ENCODE measurements at places on chromosomes 6 and 20. TPM values are rescaled to one million over a fixed set of nuclear protein-coding genes. Genes with fewer than 3 reads are reported as not detected.

DNA sequence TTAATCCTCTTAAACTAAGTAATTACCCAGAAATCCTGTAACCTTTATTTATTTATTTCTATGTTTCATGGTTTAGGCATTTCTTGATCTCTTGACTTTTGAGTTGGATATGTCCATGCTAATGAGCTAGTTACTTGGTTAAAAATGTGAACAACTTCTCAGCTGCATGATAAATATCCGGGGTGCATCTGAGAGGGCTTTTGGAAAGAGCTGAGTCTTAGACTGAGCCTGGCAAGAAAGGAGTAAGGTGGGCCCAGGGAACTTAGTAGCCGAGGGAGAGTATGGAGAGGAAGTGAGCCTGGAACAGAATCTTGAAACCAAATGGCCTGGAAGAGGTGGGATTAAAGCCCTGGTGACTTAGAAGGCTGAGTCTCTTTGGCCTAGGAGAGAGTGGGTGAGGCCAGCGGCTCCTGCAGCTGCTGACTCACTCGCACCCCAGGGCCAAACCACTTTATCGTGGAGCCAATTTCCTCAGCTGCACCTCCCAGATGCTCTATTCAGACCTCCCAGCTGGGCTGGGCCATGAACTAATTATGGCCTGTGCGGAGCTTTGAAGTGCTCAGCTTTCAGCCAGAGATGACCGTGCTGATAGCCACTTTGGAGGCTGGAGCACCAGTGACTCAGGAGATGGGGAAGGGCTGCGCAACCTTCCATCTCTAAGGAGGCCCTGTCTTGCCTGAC is 19.1 kb downstream of the TGM3 start:
- peak; percentile 93 for ATAC-seq

The TGM3 gene
- not detected for total RNA-seq

- ATAC-seq: no peak
Observed at GRCh38 chr6:142395768-142396231, 94.0 kb downstream of the ADGRG6 start.

DNA sequence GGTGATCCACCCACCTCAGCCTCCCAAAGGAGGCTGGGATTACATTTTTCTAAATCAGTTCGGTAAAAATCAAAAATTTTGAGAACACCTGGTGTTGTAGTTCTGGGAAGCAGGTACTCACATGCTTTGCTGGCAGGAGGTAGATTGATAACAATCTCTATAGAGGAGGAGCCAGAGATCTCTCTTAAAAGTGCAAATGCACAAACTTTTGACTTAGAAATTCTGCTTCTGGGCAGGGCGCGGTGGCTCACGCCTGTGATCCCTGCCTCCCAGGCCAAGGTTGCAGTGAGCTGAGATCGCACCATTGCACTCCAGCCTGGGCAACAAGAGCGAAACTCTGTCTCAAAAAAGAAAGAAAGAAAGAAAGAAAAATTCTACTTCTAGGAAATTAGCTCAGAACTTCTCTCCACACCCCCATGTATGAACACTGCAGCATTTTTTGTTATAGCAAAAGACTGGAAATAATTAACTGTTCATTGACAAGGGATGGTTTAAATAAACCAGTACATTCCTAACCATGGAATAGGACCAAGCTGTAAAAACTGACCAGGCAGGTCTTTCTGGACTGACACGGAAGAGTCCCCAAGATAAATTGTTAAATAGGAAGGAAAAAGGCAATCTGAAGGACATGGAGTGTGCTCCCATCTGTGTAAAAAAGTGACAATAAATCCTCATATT is 14.4 kb upstream of the TRIB3 start:
- ATAC-seq: no peak

The NRSN1 gene
- total RNA-seq: 4.8 TPM

The ADGRF1 gene
- 0.16 TPM for total RNA-seq

GRCh38 chr20:33418033-33418432 is 16.7 kb upstream of the CDK5RAP1 start:
- no peak for ATAC-seq

- ATAC-seq: no peak
Observed at GRCh38 chr6:509676-510075, 118.1 kb downstream of the IRF4 start.

The ENPP5 gene
- not detected for total RNA-seq

DNA sequence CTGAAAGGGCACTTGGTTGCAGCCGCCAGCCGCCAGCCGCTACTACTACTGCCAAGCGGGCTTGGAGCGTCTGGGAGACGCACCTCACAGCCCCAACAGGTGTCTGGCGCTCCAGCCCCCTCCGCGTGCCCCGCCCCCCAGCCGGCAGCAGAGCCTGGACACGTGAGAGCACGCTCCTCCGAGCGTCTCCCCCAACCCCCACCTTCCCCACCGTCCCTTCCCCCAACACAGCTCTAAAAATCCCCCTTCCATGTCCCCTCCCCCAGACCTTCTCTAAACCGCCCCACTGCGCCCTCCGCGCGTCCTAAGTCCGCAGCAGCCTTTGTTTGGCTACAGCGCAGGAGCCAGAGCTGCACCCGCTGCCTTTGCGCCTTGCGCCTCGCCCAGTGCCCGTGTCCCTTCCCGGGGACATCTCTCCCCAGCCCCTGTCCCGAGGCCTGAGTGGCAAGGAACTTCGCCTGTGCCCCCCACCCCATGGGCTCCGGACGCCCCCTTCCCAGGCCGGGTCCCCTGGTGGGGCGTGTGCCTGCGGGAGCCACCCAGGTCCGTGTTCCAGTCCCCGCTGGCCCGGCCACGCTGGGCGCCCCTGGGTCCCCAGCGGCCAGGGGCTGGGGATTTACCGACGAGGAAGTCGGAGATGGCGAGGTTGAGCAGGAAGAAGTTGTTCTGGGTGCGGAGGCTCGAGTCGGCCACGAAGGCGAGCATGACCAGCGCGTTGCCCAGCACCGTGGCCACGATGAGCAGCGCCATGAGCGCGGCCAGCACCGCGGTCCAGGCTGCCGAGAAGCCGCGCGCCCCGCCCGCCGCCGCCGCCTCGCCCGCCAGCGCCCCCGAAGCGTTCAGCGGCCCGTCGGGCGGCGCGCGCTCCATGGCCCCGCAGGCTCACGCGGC is 732 bp downstream of the HRH3 start:
- peak; percentile 47 for ATAC-seq

The ANGPT4 gene
- total RNA-seq: 0.11 TPM

The OR12D3 gene
- total RNA-seq: 0.09 TPM

The SNAI1 gene
- 1.9 TPM for total RNA-seq

The DNAAF9 gene
- total RNA-seq: 7.9 TPM

- ATAC-seq: peak; percentile 95
Observed at GRCh38 chr20:50724851-50725723, 6.3 kb upstream of the PARD6B start.

DNA sequence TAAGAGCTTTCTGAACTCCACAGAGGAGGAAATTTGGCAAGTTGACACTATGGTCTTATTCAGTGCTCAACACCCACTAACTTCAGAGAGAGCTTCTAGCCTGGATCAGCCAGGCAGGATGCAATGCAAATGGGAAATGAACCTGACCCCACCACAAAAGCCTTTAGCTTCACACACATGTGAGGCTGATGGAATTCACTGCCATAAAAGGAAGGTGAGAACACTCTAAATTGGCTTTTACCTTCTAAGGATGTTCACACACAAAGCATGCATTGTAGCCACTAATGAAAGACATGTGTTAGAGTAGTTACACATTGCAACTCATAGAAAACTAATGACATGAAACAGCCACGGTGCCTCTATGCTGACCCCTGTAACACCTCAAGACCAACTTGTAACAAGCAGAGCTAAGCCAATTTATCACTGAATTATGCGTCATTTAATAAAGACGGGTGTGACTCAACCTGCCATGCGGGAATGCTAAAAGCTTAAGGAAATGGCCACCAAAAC is 262.1 kb downstream of the HACE1 start:
- peak; percentile 81 for ATAC-seq

The ECT2L gene
- total RNA-seq: 0.39 TPM

GRCh38 chr6:128024969-128025368 is 124.1 kb upstream of the THEMIS start:
- ATAC-seq: no peak

DNA sequence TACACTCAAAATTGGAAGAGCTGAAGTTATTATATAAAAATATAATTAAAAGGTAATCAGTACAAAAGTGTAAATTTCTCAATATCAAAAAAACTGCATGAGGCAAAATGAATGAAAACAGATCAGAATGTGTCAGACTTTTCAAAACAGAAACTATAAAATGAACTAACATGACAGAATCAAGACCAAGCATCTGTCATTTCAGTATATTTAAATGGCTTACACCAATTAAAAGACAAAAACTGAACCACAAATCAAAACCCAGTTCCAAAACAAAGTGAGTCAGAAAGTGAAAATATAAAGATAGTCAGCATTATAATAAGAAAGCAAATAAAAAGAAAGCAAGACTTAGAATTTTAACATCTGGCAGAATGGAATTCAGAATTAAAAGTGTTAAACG is 289.7 kb downstream of the UBE3D start:
- no peak for ATAC-seq

The MEI4 gene
- total RNA-seq: 0.07 TPM

- ATAC-seq: no peak
Observed at GRCh38 chr20:3909952-3910366, 20.8 kb downstream of the PANK2 start.

DNA sequence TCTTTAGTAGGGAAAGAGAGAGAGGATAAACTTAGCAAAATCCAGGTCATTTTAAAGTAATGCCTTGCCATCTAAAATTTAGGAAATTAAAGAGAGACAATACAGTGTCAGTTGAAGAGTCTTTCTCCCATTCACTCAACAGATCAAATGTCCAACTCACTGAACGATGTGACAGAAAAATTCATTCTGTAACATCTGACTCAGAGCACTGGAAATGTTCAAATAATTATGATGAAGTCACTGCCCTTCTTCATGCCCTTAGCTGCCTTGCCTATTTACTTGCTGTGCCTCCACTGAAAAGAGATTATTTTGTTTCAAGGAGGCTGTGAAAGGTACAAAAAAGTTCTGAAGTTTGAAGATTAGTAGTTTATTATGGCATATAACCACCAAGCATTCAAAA is 434.8 kb downstream of the ADGRB3 start:
- ATAC-seq: no peak
